Stimulated activated CD4-positive, alpha-beta T cell treated with anti-CD3 and anti-CD28 coated beads, Interleukin-15, amount 100 ng/mL, for 1 hour (primary cell): ENCODE measurements at places on chromosomes 6 and 20.

DNA sequence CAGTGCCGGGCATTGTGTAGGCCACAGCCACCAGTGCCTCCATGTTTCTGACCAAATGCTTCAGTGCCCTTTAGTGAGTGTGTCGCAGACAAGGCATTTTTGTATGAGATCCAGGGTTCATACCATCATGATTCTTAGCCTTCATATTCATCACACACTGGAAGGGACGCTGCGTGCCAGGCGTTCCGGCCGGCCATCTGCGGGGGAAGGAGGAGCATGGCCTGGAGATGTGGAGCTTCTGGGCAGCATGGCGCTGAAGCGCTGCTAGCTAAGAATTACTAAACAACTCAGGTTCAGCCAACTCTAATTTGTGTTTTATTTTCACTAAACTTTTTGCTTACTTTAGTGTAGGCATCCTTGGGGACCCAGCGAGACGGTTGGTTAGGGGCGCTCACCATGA lies 111.4 kb upstream of the EXOC2 start:
- no peak for DNase-seq

DNA sequence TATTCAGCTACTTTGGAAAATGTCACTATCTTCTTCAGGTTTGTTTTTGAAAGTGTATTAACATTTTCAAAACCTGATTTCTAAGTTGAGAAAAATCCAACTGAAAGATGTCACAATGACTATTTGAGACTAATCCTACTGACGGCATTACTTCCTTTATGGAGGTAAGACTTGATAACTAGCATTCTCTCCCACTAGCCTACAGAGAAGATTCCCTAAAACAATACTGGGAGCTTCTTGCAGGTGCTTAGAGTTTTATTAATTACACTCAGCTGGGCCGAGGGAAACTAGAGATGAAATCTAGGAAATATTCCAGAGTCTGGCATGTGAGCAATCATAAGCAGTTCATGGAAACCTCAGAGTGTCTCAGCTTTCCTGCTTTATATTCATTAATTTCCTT lies 114.0 kb downstream of the LCA5 start:
- no peak for DNase-seq

GRCh38 chr20:38881806-38882440 lies 44.3 kb upstream of the FAM83D start:
- DNase-seq, result no peak

DNA sequence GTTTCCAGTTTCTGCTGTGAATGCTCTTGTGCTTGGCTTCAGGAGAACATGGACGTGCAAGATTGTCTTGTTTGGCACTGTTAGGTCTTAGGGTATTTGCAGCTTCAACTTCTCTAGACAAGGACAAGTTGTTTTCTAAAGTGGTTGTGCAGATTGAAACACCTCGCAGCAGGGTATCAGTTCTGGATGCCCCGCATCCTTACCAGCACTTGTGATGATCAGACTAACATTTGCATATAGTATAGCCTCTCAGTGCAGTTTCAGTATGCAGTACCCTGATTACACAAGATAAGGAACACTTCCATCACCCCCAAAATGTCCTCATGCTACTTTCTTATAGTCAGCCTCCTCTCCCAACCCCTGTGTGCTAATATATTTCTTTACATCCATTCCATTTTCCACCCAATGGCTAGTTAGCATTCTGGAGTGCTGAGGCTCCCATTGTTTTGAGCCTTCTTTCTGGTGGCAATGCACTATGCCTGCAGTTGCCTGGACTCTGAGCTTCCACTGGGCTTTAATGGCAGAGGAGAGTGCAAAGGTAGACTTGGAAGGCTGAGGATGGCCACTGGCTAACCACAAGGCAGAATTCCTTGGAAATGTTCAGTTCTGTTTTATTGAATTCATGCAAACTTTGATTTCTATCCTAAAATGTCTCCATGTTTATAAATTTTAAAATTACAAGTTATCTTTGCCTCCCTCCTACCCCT lies 35.4 kb downstream of the KIF3B start:
- DNase-seq, result no peak

DNA sequence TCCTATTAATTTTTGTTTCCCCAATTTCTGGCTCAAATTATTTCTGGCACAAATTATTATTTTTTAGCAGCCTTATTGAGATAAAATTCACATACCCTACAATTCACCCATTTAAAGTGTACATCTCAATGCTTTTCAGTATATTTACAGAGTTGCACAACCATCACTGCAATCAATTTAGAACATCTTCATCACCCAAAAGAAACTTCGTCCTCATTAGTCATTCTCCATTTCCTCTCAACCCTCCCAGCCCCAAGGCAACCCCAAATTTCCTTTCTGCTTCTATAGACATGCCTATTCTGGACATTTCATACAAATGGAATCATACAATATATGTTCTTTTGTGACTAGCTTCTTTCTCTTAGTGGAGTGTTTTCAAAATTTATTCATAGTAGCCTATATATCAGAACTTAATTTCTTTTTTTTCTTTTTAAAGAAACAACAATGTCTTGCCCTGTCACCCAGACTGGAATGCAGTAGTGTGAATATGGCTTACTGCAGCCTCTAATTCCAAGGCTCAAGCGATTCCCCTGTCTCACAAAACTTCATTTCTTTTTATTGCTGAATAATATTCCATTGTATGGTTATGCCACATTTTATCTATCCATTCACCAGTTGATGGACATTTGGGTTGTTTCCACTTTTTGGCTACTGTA lies 84.5 kb downstream of the DNAH8 start:
- DNase-seq, result no peak

DNA sequence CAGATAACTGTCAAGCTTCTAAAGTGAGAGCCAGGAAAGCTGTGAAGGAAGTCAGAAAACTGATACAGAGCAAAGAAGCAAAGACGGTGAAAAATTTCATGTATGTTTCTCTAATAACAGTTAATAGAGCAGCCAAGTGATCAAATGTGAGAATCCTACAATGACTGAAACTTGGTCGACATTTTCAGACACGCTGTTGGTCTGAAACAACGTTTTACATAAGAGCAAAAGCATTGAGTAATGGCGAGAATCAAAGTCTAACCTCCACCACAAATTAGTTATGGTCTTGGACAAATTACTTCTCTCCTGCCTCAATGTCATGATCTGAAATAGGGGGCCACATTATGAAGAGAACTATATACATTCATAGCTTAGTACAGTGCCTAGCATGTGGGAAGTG lies 3.3 kb downstream of the MKKS start:
- DNase-seq, result no peak

GRCh38 chr6:157335829-157336228 lies 12.5 kb upstream of the TMEM242 start:
- no peak for DNase-seq

GRCh38 chr6:1609041-1609647 lies 571 bp upstream of the FOXC1 start:
- DNase-seq, result no peak

GRCh38 chr6:81308577-81309279 lies 443.8 kb downstream of the TENT5A start:
- DNase-seq, result no peak

- no peak for DNase-seq
Observed at GRCh38 chr6:21158873-21159272, 434.7 kb upstream of the SOX4 start.

- no peak for DNase-seq
Observed at GRCh38 chr20:24297993-24298392, 171.4 kb upstream of the SYNDIG1 start.

DNA sequence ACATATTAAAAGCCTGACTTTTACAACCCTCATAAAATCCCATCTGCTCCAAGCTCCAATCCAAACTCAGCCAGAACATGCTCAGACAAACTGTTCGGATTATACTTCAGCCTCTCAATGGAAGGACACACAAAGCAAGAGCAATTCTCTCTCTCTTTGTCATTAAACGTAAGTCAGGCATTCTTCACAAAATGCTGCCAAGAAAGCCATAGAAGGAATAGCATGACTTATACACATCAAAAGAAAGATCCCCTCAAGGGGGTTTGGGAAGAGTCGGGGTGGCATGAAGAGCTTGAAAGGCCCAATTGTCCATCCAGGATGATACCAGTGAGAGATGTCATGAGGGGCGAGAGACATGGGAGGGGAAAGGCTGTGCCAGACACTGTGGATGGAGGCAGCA lies 268.9 kb downstream of the PREX1 start:
- no peak for DNase-seq

DNA sequence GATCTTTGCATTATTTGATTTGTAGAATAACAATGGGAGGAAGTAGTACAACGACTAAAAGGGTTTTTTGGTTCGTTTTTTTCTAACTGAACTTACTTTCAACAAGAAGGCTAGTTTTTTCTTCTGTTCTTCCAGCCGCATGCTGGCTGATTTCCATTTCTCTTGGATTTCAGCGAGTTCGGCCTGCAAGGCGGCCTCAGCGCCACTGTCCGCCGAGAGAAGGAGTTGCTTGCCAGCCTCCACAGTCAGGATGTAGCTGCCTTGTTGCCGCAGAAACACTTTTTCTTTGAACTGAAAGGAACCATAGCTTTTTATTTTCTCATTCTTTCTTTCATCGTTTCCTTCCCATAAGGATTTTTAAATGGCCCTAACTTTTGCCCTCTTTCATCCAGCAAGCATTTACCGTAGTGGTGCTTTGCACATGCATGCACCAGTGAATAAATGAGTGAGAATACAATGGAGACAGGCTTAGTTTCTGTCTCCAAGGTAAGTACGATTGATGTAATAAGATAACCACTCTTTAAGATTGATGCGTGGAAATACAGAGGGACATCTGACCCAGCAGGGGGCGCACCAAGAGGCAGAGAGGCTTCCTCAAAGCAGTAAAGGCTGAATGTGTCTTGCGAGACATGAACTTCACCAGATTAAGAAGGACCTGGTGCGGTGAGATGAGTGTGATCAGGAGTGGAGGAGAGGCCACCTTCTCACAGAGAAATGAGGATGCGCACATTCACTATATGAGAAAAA lies 398.8 kb downstream of the ESR1 start:
- DNase-seq, result no peak

GRCh38 chr6:125701354-125701668 lies 48.1 kb upstream of the HEY2 start:
- no peak for DNase-seq

GRCh38 chr6:46051962-46052361 lies 36.3 kb upstream of the CLIC5 start:
- DNase-seq, result no peak

GRCh38 chr6:25463441-25463840 lies 184.3 kb downstream of the CARMIL1 start:
- no peak for DNase-seq

GRCh38 chr20:31516651-31517050 lies 2.4 kb downstream of the HM13 start:
- DNase-seq, result no peak

- no peak for DNase-seq
Observed at GRCh38 chr6:143107911-143108761, 47.4 kb downstream of the AIG1 start.

GRCh38 chr6:34953061-34954025 lies 64.3 kb downstream of the ANKS1A start:
- no peak for DNase-seq

GRCh38 chr20:62878244-62879038 lies 16.8 kb upstream of the TCFL5 start:
- no peak for DNase-seq

- DNase-seq, result no peak
Observed at GRCh38 chr20:40631119-40631631, 57.9 kb downstream of the MAFB start.

- no peak for DNase-seq
Observed at GRCh38 chr6:71091167-71091566, 134.3 kb upstream of the B3GAT2 start.

DNA sequence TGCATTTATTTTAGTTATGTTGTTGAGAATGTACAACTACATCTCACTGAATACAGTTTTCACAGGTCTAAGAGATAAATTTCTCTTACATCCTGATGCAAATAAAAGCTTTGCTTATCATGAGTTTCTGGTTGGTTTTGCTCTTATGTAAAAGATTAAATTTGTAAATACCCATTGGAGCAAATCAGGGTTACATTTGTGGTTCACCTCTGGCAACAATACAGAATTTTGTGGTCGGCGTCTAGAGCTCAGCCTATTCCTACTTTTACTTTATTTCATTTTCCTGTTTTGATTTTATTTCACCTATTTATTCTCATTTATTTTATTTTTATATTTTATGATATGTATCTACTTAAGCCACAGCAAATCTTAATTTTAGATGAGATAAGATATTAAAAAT lies 271.9 kb upstream of the MARCKS start:
- no peak for DNase-seq

DNA sequence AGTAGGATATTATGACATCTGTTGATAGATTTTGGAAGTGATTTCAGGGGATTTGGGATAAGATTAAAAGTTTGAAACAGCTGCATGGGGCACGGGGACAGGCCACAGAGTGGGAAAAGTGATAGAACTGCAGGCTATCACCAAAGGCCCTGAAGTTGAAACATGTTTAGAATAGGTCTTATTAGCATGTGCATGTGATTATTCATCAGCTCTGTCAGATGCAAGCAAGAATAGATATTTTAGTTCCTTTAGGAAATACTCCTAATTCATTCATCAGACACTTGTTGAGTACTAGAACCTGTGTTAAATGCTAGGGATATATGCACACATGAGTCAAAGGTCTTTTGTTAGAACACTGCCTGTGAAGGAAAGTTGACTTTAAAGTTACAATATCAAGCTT lies 261.2 kb upstream of the MAN1A1 start:
- DNase-seq, result no peak

DNA sequence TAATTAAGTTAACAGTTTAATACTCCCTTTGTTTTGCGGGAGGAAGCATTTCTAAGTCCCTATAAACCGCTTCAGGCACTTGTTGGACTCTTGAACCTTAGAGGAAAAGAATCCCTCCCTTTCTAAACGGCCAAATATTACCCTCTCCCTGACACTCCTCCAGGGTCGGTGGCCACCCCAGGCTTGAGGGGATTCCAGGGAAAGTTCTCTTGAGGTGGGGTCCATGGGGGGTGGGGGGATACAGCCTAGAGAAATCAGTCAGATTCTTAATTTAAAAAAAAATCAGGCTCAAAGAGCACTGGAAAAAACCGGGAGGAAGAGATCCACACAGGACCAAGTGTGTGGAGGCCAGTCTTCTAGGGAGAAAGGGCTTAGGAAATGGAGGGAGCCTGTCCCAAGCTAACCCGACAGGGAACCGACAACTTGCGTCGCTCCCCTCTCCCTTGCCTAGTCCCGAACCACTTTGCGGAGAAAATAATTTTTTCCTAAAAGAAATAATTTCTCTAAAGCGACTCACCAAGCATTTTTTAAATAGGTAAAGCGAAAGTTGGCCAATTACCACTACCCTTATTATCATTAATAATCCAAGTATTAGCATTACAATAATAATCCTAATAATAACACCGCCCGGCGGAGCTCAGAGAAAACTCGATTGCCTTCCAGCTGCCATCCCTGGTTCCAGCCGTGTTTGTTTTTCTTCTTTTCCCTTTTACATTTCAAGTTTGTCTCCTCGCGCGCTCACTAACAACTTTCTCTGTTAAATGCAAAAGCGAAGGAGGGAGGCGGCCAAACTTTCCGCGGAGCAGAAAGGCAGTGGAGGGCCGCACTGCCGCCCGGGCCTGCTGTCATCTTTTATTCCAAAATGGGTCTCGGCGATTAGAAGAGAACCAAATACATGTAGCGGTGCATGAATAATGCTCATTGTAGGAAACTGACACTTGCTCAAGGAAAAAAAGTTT lies 4.8 kb downstream of the NR2E1 start:
- no peak for DNase-seq
